Smooth muscle cell of the umbilical artery (primary cell): ENCODE measurements at places on chromosomes 16 and 17. TPM values are rescaled to one million over a fixed set of nuclear protein-coding genes. Genes with fewer than 3 reads are reported as not detected.

The GSG1L gene
- total RNA-seq = not detected in 2 replicates

The SPATA22 gene
- not detected in 2 replicates for total RNA-seq

The MARVELD3 gene
- total RNA-seq = not detected in 2 replicates

The KCNH6 gene
- not detected in 2 replicates for total RNA-seq

The GPRC5C gene
- total RNA-seq = 0.09 and 0.89 TPM in 2 replicates

The OR3A2 gene
- not detected in 2 replicates for total RNA-seq

The INCA1 gene
- 0.18 TPM in 1 of 2 replicates, not detected in the other for total RNA-seq

The CCL11 gene
- total RNA-seq = not detected in 2 replicates

The CHD9NB gene
- total RNA-seq = 1.5 and 2.2 TPM in 2 replicates

The KIF19 gene
- total RNA-seq = not detected in 2 replicates

The ATP6V0D1 gene
- total RNA-seq = 104 and 140 TPM in 2 replicates

The CIBAR2 gene
- total RNA-seq = not detected in 2 replicates

The CD300LB gene
- not detected in 2 replicates for total RNA-seq

The LITAFD gene
- total RNA-seq = not detected in 2 replicates

The ATP2A1 gene
- total RNA-seq = under 0.01 and 1.0 TPM in 2 replicates

The ITGAX gene
- total RNA-seq = not detected in 2 replicates

The ZPBP2 gene
- not detected in 2 replicates for total RNA-seq

The KIF2B gene
- not detected in 2 replicates for total RNA-seq

The MYL4 gene
- total RNA-seq = 0.23 TPM in 1 of 2 replicates, not detected in the other

The MEIOB gene
- not detected in 2 replicates for total RNA-seq
